Muscle of arm (tissue), 14 donors: ENCODE measurements at places on chromosomes 6 and 20.

DNA sequence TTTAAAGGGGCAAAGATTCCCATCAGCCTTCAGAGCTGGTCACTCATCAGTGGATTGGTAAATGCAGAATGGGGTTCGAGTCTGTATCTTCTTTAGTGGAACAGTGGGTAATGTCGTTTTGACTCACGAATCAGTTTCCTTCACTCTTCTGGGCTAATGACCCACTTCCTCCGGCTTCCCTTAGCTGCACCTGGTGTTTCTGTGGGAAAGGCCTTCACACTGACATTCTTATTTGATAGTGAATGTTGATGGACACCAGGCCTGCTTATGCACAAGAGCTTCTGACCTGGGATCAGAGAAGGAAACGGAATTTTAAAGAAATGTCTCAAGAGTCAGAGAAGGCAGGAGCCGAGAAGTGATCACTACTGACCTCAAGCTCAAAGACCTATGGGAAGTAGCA is 272.0 kb upstream of the SULF2 start:
- DNase-seq = no peak

DNA sequence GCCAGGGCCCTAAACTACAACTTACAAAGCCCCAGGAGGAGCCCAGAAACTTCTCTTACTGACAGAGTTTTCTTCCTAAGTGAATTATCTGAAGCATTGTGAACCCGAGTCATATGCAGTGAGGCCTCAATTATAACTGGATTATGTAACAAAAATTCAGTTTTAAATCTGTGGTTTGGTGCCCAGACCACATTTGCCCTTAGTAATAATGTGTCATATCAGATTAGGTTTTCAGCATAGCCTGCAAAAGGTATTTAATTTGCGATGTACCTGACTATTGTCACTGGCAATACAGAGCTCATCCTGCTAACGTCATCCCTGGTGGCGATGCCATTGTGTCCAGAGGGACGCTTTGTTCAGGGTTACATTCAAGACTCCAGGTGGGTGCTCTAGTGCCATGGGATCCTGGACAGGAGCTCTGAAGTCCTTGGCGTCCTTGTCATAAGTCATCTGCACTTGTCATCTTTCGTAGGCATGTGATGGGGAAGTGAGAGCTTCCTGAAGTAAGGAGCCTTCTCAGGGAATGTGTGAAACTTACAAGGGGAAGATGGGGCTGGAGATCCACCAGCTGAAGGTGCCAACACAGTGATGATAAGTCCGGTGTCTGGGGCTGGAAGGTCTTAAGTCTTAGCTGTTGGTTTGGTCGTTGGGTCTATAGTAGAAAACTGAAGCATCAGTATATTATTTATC is 65.1 kb downstream of the HIVEP1 start:
- no peak for DNase-seq

DNA sequence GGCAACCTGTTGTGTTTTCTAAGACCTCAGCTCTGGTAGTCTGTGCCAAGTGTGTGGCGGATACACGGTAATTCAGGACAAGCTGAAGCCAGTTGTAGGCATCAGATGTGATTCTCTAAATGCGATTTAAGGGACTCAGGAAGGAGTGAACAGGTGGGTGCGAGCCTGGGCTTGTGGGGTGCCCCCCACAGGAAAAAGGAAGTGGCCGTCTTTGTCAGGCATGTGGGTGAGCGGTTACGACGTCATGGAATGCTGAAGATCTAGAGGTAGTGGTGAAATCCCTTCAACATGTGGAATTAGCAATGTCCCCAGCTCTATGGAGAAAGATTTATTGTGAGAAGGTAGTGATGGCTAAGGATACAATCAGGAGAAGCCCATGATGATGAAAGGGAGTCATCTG is 95.1 kb upstream of the EXOC2 start:
- DNase-seq = no peak

DNA sequence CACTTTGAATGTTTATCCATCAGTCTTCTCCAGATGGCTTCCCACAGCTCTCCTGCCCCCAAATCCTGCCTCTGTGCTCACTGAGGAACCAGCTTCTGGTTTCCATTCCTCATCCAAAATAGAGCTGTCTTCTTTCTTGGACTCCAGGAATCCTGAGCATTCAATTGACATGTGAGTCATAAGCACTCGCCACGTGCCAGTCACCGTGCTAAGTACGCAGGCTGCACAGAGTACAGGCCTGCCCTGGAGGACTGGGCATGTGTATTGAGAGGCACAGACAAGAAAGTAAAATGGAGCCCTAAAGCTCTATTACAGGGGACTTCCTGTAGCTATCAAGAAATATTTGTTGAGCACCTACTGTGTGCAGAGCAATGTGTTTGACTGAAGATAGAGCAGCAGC is 39.7 kb upstream of the LRFN2 start:
- DNase-seq = no peak

GRCh38 chr6:1082285-1082935 is 229.5 kb upstream of the FOXQ1 start:
- no peak for DNase-seq

- DNase-seq = no peak
Observed at GRCh38 chr6:42933205-42933604, 3.9 kb downstream of the CNPY3 start.

DNA sequence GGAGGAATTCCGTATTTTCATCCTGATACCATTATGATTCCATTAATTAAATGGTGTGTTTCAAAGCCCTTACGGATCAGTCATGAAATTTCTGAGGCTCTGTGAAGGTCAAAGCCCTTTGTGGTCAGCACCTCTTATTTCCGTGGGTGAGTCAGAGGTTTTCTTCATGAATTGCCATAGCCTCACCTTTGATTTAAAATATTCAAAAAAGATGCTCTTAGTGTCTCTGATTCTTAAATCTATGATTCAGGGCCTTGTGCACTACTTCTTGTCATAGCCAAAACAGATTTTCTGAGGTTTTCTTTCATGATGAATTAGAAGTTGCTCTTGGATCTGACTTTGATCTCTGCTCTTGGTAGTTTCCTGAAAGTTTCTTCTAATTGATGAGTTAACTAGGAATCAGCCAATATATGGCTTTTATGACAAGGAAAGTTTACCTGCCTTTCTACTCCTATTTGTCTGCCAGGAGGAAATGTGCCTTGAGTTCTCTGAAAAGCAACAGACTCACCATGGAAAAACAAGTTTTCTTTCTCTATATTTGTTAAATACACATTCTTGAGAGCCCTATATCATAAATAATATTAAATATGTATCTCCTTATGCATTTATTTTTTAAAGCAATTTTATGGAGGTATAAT is 613.0 kb downstream of the UTRN start:
- no peak for DNase-seq

DNA sequence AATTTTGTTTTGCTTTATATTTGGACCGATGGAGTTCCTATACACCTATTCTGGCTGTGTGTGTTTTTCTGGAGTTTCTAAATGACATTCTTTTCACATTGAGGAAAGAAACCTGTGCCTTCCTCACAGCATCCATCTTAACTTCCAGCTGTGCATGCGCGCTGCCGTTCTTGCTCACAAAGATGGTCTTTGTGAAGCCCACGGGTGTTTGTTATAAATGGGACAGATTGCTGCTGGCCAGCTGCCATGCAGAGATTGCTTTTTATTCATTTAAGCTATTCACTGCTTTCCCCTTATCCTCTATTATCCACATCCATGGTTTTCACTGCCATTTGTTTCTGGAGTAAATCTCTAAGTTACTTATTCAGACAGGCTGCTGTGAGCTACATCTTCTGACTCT is 54.2 kb downstream of the SYNDIG1 start:
- no peak for DNase-seq

- DNase-seq = no peak
Observed at GRCh38 chr6:17525637-17526036, 74.5 kb upstream of the FAM8A1 start.

DNA sequence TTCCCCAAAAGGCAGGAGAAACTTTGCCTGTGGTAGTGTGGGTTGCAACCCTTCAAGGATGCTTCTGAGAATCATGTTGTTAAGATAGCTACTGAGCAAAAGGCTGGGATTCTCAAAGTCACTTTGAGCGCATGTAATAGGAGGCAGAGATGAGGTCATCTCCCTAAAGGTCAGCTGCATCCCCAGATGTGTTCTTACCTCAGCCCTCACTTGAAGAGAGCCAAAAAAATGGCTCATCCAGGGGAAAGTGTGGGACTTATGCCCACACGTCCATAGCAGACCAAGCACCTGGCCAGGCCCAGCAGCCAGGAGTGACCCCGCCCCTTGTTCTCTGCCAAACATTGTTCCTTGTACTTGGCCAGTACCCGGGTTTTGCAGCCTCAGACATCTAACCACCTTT is 187.0 kb upstream of the BMP2 start:
- no peak for DNase-seq

- no peak for DNase-seq
Observed at GRCh38 chr6:129759796-129760605, 50.0 kb upstream of the ARHGAP18 start.

DNA sequence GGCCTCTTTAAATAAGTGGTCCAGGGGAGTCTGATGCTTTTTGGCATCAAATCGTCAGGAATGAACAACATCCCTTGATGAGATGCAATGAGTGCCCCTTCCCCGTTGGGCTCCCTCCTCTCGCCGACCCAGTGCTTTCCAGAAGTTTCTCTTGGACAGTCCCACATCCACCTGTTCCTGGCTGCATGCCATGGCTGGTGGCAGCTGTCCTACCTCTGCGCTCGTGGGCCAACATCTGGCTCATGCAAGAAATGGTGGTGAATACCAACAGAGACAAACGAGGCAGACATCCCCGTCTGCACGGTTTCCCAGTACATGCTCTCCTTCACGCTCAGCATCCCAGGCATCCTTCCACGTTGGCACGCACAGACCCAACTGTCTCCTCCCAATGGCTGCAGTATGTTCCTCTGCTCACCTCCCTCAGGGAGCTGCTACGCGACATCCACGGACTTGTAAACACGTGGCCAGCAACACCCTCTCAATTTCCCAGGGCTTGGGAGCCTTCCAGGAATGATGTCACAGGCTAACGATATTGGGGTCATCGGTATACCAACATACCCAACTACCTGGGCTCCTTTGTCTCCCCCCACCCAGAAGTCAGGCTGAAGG is 37.5 kb downstream of the PPP1R3G start:
- DNase-seq = no peak

GRCh38 chr20:34420146-34420545 is 57.1 kb downstream of the ITCH start:
- no peak for DNase-seq

- no peak for DNase-seq
Observed at GRCh38 chr20:1324598-1325172, 4.3 kb downstream of the SDCBP2 start.
